ENCODE measurements at places on chromosomes 7 and 10.

GRCh38 chr10:31961277-31962074 lies 32.8 kb upstream of the ARHGAP12 start:
- DNase-seq = no peak

DNA sequence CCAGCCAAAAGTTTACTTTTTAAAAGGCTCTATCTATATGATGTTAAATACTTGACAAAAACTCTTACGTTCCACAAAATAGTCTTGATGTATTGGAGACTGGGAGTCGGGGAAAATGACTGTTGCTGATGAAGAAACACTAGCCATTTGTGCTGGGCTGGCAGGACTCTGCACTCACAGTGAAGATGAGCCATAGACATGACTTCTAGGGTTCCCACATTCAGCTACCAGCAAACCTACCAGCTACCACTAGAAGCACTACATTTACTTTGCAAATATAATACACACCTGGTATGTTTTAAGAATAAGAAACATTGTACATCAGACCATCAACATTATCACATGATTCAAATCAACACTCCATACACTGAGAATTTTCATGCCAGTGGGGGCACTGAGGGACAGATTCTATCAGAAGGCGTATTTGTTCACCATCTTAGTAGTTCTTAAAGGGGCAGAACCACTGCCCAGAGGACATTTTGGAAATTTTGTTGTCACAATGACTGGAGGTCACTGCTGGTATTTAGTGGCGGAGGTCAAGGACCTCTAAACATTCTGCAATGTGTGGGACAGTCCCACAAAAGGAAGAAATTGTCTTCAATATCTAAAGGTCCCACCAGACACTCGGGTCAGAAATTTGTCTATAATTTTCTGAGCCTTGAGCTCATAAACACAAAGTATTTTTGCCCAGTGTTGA lies 52.3 kb downstream of the PARD3 start:
- DNase-seq = no peak

DNA sequence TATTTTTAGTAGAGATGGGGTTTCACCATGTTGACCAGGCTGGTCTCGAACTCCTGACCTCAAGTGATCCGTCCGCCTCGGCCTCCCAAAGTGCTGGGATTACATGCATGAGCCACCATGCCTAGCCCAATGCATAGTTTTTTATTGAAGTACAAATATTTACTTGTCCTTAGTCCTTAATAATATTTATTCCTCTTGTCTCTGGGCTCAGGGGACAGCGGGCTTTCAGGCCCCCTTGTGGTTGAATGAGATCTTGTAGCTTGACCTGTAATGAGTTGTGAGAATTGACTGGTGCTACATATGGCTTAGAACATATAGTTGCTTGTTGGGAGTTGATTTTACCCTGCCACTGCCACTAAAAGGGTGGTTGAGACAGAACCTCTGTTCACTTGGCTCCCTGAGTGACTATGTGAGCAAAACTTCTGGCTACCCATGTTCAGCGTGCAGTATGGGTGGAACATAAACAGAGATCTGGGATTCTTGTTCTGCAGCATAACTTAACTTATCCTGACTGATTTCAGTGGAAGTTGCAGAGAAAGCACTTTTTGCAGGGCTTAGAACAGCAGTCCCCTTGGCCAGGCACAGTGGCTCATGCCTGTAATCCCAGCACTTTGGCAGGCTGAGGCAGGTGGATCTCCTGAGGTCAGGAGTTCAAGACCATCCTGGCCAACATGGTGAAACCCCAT lies 14.9 kb downstream of the CCL26 start:
- DNase-seq = no peak

GRCh38 chr10:123583639-123584418 lies 82.3 kb upstream of the GPR26 start:
- peak; percentile 79 for DNase-seq

GRCh38 chr7:141584935-141585334 lies 33.7 kb downstream of the AGK start:
- DNase-seq = no peak

GRCh38 chr10:86375204-86375603 lies 8.6 kb upstream of the GRID1 start:
- no peak for DNase-seq

- no peak for DNase-seq
Observed at GRCh38 chr10:30420266-30420665, 13.7 kb upstream of the MAP3K8 start.

GRCh38 chr10:1394155-1394912 lies 338.1 kb downstream of the WDR37 start:
- no peak for DNase-seq

- no peak for DNase-seq
Observed at GRCh38 chr7:66100408-66101050, 14.1 kb upstream of the CRCP start.

DNA sequence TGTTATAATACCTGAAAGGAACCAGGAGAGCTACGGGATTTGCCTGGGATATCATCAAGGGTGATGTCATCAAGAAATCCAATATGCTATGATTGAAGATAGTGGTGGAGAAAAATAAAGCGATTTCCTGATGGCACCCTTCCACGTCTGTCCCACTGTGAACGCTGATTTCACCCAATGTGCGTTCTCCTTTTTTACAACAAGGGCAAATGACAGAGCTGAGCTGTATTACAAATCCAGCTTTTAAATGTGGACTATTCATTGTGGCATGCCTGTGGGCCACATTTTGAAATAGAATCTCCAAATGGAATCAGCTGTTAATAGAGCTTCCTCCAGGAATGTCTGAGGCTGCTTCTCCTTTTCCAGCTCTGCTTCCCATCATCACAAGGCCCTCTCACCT lies 23.3 kb downstream of the SLC13A4 start:
- no peak for DNase-seq

DNA sequence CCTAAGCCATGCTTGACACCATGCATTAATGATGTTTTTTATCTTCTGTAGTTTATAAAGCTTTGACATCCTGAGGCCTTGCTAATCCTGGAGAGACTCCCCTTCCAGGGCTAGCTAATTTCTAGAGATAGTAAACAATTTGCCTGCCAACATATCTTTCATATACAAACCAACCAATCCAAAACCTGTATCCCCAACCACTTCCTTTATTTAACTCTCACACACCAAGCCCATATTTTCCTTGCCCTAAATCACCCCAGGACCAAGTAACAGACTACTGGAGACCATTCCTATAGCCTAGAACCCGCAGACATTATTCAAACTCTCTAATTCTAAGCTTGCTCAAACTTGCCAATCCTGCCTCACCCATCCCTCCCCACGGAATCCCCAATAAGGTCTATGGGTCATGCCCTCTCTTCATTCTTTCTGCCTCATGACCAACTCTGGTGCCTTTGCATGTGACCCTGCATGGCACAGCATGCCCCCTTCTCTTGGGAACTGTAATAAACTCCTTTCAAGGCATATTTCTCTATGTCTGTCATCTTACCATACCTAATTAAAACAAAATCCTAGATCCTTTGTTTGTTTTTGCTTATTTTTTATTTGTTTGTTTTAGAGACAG lies 116.6 kb upstream of the CACUL1 start:
- no peak for DNase-seq

GRCh38 chr10:102650655-102651454 lies 6.6 kb downstream of the TRIM8 start:
- DNase-seq = no peak

DNA sequence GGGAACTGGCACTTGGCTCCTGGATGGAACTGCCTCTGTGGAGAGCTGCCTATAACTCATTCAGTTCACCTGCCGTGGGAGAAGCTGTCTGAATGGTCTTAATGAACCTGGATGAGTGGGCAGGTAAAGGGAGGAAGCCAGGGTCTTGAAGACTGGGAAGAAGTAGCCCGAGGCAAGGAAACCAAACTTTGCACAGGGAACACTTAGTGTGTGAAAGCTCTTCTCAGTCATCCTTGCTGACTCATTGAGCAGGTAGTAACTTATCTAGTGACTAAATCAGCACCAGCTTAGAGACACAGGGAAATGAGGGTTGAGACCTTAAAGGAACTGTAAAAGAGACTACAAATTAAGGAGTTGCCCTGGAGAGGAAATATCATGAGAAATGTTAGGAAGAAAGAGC lies 9.9 kb downstream of the LRRC4 start:
- DNase-seq = no peak
